ENCODE measurements at places on chromosomes 13 and 19.

GRCh38 chr13:72842991-72843390 is 61.1 kb downstream of the PIBF1 start:
- DNase-seq: no peak

DNA sequence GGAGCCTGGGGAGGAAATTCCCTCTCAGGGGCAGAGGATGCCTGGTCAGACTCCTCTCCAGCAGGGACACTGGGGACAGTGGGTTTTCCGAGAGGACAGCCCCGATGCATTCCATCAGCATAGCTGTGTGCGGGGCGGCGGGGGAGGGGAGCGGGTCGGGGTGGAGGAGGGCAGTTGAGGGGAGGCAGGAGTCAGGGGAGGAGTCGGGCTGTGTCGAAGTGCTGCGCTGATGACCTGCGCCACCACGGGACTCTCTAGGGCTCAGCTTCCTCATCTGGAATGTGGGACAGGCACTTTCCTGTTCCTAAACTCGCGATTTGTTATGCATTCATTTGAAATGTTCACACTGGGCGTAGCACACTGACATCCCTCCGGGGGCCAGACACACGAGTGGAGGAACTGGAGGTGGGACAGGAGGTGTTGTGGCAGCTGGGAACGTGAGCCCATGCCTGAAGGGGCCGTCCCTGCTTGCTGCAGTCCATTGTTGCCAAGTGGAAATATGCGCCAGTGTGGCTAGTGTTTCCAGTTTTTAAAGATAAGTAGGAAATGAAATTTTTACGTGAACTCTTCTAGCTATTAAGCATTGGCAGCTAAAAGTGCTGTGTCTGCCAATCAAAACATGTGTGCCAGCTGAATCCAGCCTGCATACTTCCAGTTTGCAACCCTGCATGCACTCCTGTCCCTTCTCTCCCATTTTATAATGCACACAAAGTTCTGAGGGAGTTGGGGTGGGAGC is 43.3 kb downstream of the FLT1 start:
- no peak for DNase-seq

GRCh38 chr19:49691243-49692146 is 579 bp downstream of the CPT1C start:
- DNase-seq: no peak

DNA sequence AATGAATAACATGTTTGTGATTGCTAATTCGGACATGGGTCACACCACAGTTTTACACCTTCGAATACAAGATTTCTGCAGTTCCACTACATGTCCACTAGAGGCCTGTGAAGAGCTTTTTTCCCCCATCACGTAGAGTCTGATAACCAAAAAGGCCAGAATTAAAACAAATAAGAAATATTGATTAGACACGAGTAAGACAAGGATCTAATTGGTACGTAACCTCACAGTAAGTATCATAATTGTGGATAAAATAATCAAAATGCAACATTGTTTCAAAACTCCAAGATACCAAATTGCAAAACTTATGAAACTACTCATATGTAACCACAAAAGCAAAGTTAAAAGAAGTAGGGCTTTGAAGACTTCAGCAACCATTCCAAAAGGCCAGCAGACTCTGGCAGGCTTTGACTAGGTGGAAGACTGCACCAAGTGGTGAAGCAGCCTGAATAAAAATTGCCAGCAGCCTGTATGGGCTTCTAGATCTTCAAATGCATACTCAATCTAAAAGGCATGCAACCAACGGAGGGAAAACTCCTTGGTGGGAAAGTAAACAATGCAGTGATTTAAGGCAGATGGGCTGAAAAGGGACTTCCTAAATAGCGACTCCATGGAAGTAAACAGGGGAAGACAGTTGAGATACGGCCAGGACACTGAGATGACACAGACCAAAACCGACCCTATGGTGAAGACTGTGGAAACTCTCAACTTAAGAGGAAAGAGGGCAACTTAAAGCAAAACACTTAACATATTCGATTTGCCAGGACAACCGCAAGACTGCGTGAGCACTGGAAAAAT is 56.7 kb downstream of the STARD13 start:
- DNase-seq: peak; percentile 39

GRCh38 chr19:39390451-39390750 is 505 bp downstream of the PAF1 start:
- DNase-seq: no peak

DNA sequence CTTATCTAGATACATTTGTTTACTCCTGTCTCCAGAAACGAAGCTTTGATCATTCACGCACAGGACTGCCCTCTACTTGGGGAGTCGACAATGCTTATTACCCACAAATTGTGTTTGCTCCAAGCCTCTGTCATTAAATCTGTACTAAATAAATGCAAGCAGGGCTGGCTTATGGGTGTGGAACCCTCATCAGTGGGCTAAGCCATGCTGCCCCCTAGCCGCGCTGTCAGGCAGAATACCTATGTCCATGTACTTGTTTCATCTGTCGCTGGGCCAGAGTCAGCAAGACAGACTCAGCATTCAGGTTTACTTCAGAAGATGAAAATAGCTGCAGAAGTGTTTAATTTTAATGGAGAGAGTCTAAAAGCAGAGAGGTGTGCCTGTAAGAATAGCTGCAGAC is 110.0 kb upstream of the PRR20A start:
- no peak for DNase-seq

- DNase-seq: no peak
Measured at GRCh38 chr19:48746110-48746509, 599 bp downstream of the IZUMO1 start.

GRCh38 chr13:29464105-29464679 is 131.3 kb downstream of the SLC7A1 start:
- no peak for DNase-seq

- no peak for DNase-seq
Measured at GRCh38 chr13:33128134-33128533, 111.9 kb downstream of the KL start.

GRCh38 chr19:8335343-8336071 is 7.6 kb downstream of the KANK3 start:
- DNase-seq: peak; percentile 28

DNA sequence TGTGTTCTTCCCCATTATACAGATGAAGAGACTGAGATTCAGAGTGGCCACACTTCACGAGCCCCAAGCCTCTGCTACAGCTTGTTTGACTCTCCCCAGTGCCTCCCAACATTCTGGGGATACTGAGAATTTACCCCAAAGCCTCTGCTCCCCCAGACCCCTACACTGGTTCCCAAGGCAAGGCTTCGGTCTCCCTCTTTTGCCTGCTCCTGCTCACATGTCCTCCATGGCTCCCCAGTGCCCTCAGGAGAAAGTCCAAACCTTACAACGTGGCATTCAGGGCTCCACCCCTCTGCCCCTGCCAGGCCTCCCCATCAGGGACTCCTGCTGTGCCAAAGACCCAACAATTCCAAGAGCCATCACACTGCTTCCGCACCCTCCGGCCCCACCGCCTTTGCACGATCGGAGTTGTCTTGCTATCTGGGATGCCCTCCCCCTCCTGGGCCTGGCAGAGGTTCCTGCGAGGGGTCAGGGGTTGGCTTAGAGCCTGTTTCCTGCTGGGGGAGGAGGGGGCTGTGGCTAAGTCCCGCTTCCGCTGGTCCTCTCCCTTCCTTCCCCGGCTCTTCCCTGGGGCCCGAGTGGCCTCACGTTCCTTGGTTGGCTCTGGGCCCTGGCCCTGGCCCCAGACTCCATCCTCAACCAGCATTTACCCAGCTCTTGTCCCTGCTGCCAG is 15.4 kb downstream of the GTPBP3 start:
- DNase-seq: no peak

DNA sequence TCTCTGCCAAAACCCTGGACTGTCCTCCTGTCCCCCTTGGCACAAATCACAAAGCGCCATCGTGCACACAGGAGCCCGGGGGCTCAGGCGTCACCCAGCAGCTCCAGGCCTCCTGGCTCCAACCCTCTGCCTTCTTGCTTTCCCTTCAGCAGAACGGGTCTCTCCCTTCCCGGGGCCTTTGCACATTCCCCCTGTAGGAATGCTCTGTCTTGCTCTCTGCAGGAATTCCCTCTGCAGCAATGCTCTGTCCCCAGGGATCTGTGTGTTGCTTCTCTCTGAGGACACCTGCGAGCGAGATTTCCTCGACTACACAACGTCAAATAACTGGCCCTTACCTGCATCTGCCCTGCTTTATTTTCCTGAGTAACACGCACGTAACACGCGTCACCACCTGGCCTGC is 13.3 kb upstream of the RASA3 start:
- DNase-seq: no peak

DNA sequence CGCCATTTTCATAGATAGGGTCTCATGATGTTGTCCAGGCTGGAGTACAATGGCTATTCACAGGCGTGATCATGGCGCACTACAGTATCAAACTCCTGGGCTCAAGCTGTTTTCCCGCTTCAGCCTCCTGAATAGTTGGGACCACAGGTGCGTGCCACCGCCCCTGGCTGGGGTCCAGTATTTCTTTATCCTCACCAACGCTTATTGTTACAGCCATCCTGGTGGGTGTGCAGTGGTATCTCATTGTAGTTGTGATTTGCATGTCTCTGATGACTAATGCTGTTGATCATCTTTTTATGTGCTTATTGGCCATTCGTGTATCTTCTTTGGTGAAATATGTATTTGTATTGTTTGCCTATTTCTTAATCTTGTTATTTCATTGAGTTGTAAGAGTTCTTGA is 49.0 kb downstream of the SIPA1L3 start:
- no peak for DNase-seq

GRCh38 chr13:43908156-43909126 is 28.7 kb downstream of the LACC1 start:
- peak; percentile 37 for DNase-seq

DNA sequence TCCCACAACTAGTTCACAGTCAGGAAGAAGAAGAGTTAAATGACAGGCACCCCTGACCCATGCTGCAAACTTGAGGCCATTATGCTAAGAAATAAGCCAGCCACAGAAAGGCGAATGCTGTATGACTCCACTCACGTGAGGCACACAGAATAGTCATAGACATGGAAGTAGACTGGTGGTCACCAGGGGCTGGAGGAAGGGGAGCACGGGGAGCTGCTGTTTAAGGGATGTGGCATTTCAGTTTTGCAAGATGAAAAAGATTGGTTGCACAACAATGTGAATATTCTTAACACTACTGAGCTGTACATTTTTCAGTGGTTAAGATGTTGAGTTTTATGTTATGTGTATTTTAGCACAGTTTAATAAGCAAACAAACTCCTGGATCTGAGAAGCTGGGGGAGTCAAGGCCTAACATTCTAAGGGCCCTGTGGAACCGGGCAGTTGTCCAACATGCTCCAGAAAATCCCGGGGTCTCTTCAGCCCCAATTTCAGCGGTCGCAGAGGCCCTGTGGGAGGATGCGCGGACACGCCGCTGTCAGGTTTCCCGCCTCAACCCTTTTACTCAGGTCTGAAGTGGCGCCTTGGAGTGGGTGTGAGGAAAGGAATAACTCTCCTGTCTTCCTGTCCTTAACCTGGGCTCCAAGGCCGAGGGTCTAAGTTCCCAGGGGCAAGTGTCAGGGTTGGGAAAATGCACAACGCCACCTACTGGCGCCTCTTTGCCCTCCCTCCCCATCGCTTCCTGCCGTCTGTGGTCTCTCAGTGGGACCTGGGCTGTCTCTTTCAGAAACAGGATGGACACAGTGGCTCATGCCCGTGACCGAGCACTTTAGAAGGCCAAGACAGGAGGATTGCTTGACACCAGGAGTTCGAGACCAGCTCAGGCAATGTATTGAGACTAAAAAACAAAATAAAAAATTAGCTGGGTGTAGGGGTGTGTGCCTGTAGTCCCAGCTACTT is 4.4 kb upstream of the TMEM272 start:
- peak; percentile 51 for DNase-seq

DNA sequence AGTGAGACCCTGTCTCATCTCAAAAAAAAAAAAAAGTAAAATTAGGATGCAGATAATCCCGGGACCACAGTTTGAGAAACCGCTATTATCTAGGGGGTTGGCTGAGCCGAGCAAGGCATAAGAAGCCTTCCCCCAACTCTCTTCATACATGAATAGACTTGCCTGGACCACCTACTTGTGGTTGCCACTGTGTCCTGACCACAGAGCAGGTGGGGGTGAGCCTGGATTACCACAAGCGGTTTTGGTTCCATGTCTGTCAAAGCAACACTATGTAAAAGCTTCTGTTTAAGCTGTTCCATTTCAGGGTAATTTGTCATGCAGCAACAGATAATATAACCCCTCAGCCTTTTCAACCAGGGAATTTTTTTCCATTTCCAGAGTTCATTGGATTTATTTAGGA is 3.3 kb upstream of the NAPA start:
- DNase-seq: no peak

GRCh38 chr19:46945694-46946489 is 73.7 kb upstream of the NPAS1 start:
- DNase-seq: peak; percentile 25

- DNase-seq: no peak
Measured at GRCh38 chr13:60701895-60702294, 304.9 kb downstream of the TDRD3 start.

DNA sequence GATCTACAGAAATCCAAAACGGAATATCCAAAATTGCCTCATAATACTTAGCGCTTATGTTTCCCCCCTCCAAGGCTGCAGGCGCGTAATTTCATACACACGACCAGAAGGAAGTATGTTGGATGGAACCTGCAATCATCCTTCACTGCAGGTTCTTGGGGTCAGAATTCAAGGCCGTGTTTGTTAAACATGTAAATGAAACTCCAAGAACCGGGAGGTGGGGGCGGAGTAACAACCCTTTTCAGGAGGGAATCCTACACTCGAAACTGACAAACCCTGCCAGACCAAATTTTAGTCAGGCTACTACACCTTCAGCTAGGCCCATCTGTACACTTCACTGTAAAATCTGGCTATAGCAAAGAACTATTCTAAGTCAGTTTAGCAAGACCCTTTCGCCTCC is 1.3 kb downstream of the ZNF607 start:
- DNase-seq: no peak

DNA sequence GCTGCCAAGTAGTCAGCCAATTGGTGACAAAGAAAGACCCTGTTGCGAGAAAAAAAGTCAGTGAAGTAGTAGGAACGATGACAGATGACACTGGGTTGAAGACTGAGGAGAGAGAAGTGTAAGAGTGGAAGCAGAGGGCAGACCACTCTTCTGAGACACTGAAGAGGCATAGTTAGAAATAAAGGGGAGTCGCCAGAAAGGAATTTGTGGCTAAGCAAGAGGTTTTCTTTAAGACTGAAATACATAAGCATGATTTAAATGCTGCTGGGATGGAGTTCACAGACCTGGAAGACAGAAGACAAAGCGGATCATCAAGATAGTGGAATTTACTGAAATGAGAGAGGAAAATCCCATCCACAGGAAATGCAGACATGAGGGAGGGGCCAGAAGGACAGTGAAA is 56.2 kb upstream of the USPL1 start:
- no peak for DNase-seq

GRCh38 chr19:16382775-16383543 is 58.3 kb downstream of the KLF2 start:
- peak; percentile 57 for DNase-seq
